ENCODE measurements at places on chromosomes 3 and 15.

GRCh38 chr15:80308002-80308401, 56.0 kb upstream of the CTXND1 start:
- no peak for DNase-seq

GRCh38 chr15:38551720-38552648, 12.6 kb downstream of the RASGRP1 start:
- no peak for DNase-seq

DNA sequence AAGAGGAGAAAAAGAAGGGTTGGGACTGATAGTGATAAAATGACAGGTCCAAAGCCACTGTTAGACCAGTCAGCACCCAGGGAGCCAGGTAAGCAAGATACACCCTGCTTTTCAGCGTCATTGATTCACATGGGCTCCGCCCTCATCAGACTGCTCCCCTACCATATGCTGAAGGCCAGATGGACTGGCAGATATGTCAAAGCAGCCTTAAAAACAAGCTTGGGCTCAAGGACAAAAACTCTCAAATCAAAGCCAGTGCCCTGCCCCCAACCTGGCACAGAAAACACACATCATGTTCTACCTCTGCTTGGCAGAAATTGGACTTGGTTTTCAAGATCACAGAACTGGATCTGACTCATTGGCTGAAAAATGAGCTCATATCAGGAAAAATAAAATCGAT, 33.4 kb downstream of the SH3BP5 start:
- DNase-seq: no peak

GRCh38 chr3:48592519-48593087, 2.5 kb downstream of the COL7A1 start:
- no peak for DNase-seq

DNA sequence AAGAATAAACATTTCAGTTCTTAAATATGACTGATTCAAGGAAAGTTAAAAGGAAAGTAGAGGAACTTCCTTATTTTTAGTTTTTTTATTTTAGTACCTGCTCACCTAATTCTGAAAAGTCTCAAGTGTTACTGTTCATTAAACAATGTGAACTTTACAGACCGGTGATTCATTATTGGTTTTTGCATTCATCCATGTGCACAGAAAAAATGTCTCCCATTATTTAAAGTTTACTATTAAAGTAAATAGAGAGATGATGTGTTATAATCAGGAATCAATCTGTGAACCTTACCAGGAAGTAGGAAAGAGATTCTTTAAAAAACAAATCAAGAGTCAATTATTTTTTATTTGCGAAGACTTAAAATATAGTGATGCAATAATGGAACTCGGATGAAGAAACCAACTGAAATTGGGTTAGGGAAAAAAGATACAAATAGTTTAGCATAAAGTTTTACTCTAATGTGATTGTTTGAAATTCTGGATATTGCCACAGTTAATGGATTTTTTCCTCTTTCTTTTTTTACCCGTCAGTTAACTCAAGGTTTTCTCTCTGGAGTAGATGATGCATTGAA, 119.4 kb upstream of the SAMMSON start:
- no peak for DNase-seq

GRCh38 chr15:28084547-28084946, 14.6 kb downstream of the OCA2 start:
- DNase-seq: no peak

DNA sequence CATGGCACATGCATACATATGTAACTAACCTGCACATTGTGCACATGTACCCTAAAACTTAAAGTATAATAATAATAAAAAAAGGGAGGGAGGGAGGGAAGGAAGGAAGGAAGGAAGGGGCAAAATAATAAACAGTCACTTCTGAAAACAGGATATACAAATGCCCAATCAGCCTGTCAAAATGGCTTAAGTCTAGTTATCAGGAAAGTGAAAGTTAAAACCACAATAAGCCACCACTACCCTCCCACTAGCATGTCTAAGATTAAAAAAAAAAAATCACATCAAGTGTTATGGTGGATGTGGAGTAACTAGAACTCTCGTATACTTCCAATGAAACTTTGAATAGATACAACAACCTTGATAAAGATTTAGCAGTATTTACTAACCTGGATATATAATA, 145.6 kb upstream of the GMNC start:
- no peak for DNase-seq

- DNase-seq: no peak
These were observed 527.3 kb downstream of the SHQ1 start for GRCh38 chr3:72320955-72321303.

- DNase-seq: peak; percentile 18
These were observed 20.0 kb downstream of the DHX36 start for GRCh38 chr3:154304116-154304786.

GRCh38 chr3:8519774-8520448, 18.3 kb downstream of the LMCD1 start:
- no peak for DNase-seq

- peak; percentile 11 for DNase-seq
These were observed 11.5 kb upstream of the MB21D2 start for GRCh38 chr3:192929146-192929545.

DNA sequence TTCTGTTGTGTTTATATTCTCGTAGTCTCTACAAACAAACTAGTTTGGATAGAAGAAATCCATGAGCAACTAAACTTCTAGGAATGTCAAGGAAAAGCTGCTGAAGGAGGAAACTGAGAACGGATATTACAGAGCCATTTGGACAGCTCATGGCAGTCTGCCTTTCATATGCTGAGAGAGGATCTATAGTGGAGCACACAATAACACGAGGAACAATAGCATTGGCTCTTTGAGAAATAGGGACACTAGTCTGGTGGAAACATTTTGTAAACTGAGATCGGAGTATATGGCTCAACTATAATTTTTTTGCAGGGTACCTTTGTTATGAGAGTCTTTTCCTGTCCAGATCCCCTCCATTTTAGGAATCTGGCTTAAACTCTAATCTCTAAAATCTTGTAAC, 200.5 kb downstream of the CLSTN2 start:
- DNase-seq: no peak

- no peak for DNase-seq
These were observed 135.1 kb upstream of the KLHL25 start for GRCh38 chr15:85929786-85930185.

GRCh38 chr3:196454935-196455334, 22.7 kb upstream of the UBXN7 start:
- no peak for DNase-seq

GRCh38 chr3:129004639-129005295, 3.7 kb downstream of the EFCC1 start:
- DNase-seq: no peak

- no peak for DNase-seq
These were observed 54.2 kb upstream of the CMTM8 start for GRCh38 chr3:32184187-32184730.

- no peak for DNase-seq
These were observed 105.1 kb upstream of the SLCO2A1 start for GRCh38 chr3:134134698-134135415.

DNA sequence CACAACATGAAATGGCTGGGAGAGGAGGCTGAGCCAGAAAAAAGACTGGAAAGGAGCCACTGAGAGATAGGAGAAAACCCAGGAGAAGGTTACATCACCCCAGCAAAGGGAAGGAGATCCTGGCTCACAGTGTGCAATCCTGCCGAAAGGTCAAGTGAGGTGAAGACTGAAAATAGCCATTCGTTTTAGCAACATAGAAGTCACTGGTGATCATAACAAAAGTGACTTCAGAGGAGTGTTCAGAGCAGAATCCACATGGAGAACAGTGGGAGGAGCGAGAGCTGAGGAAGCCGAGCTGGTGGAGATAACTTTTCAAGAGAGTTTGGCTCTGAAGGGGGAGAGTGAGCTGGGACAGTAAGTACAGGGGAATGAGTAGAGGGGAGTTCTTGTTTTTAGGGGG, 5.4 kb upstream of the HEG1 start:
- DNase-seq: peak; percentile 94

- no peak for DNase-seq
These were observed 353.9 kb downstream of the NSUN3 start for GRCh38 chr3:94416768-94417167.

- DNase-seq: no peak
These were observed 48.5 kb downstream of the AMOTL2 start for GRCh38 chr3:134325706-134326105.

DNA sequence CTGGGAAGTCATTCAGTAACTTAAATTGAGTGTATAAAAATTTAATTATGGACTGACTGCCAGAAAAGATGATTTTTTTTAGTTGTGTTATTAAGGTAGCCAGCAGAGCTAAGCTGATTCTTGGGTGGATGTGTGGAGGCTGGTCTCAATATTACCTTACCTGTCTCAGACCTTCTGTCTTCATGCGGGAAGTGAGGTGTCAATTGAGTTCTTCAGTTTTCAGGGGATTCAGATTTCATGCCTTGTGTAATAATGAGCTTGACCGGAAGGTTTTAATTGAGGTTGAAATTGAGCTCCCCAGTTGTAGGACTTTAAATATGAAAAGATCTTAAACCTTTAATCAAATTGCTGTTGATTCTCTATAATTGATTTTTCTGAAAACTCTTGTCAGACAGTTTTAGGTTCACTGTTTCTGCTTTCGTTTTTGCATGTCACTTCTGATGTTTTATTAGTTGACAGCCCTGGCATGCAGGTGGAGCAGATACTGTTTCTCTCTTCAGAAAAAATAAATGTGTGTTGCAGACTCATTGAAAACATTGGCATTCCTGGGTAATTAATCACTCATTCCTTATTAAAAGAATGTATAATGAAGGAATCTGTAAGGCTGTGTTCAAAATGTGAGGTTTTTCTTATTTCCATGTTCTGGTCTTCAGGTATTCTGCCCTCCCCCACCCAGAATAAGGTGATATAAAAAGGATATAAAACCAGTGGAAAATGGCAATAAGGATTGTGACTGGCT, 54.5 kb downstream of the PSMD6 start:
- no peak for DNase-seq

- no peak for DNase-seq
These were observed 26.0 kb downstream of the LARS2 start for GRCh38 chr3:45414341-45414740.

GRCh38 chr15:61721418-61721817, 338.8 kb downstream of the VPS13C start:
- no peak for DNase-seq

GRCh38 chr3:37054370-37054769, 61.1 kb downstream of the MLH1 start:
- DNase-seq: peak; percentile 65

DNA sequence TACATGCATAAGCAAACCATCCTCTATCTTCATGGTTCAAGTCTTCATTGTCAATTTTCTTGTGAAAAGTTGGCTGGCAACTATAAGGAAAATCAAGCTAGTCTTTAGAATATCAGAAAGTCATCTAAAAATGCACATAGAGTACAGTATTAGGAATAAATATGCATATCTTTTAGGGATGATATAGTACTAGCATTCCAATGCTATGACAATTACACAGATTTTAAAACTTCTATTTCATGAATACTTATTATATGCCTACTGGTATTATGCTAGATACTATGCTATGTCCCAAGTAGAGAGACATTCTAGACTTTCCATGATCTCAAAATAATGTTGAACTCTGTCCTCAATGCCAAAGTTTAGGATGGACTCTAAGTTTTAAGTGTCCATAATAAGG, 81.3 kb upstream of the NAALADL2 start:
- DNase-seq: peak; percentile 1

DNA sequence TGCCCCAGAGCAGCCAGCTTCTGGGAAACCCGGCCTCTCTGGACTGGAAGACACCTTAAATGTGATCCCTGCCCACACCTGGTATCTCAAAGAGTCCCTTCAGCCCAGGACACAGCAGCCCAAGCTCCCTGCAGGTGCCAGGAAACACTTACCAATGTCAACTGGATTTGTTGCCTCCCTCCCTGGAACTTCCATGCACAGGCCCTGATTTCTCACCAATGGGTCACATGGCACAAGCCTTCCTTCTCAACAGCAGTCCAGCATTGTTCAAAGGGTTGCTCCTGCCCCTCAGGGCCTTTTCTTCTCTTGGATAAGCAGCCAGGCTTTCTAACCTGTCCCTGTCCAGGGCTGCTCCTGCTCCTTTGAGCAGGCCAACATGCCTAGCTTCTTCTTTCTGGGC, 31.6 kb downstream of the ANP32A start:
- no peak for DNase-seq

DNA sequence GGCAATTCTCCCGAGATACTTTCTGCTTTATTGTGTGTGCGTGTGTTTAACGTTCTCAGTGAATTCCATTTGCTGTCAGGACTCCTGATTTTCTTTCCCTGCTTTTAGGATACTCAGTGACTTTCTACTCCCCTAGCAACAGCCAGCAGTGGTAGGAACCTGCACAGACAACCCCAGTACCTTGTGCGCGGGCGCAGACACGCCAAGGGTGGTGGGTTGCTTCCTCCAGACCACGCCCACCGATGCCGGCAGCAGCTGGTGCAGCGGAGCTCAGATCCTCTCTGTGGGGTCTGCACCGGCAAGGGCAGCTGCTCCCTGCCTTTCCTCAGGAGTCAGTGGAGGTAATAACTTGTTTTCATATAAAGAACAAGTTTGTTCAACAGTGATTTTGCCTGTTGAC, 225.1 kb upstream of the NDN start:
- no peak for DNase-seq

DNA sequence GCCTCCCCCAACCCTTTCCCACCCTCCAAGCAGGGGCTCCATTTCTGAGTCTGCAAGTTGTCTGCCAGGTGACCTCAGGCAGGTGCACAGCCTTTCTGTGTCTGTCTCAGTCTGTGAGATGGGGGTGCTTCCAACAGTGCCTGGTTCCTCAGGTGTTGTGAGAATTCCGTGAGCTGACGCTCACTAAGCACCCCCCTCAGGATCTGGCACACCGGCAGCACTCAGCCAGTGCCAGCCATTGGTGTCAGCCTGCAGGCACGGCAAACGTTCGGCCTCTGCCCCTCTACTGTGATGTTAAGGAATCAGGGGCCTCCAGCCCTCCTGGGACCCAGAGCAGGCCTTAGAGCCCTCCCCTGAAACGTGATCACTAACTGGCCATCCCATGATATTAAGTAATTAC, 2.4 kb downstream of the KLF15 start:
- DNase-seq: no peak

- no peak for DNase-seq
These were observed 175.8 kb upstream of the ATP11B start for GRCh38 chr3:182617500-182617899.

GRCh38 chr3:168870892-168871291, 775.2 kb upstream of the GOLIM4 start:
- peak; percentile 21 for DNase-seq

DNA sequence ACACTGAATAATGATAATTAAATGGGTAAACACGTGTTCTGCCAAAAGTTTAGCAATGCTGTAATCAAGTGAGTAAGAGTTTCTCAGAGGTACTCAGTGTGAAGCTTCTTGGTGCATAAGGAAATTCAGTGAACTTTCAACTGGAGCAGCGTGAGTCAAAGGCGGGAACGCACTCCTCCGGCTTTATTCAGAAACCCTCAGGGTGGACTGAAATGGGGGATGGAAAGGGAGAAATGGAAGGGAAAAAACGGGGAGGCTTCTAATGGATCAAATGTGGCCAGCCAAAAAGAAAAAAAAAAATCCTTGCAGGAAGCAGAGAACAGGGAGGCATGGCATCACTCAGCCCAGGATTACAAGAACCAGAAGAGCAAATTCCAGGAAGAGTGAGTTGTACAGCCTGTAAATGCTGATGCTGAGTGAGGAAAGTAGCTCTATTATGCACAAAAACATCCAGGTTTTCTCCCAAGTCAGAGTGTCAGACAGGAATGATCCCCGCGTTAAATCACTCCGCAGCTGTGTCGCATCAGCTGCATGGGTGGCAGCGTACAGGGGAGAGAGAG, 85.3 kb downstream of the ASB7 start:
- peak; percentile 88 for DNase-seq
